Prostate gland (tissue), 2 donors: ENCODE measurements at places on chromosomes 11 and 22. TPM values are rescaled to one million over a fixed set of nuclear protein-coding genes. Genes with fewer than 3 reads are reported as not detected.

Gene KRTAP5-11
- not detected for total RNA-seq

Gene GVQW3
- 1.1 TPM for total RNA-seq

Gene DRD2
- total RNA-seq = 0.68 TPM

Gene SCN3B
- total RNA-seq = 3.5 TPM

Gene OR51E2
- 10.6 TPM for total RNA-seq

Gene KIRREL3
- not detected for total RNA-seq

Gene CASP1
- total RNA-seq = 20.1 TPM

Gene CYTH4
- 4.7 TPM for total RNA-seq

Gene PTPRCAP
- 2.9 TPM for total RNA-seq

Gene APOBEC3B
- total RNA-seq = 0.91 TPM

Gene PDGFB
- total RNA-seq = 9.9 TPM

Gene MRPL23
- 155 TPM for total RNA-seq

Gene MUC2
- total RNA-seq = not detected

Gene C11orf65
- total RNA-seq = 0.18 TPM

Gene B3GAT1
- 4.9 TPM for total RNA-seq

Gene DBX1
- not detected for total RNA-seq

Gene CAPN1
- 374 TPM for total RNA-seq

Gene DRD4
- 0.68 TPM for total RNA-seq

Gene CABP4
- 6.1 TPM for total RNA-seq

Gene OR52A1
- 0.17 TPM for total RNA-seq
